Effector CD4-positive, alpha-beta T cell (primary cell): ENCODE measurements at places on chromosomes 13 and 19.
A peak's percentile ranks its signal among the peaks of the same experiment; 100 is the strongest.

- no peak for DNase-seq
Observed at GRCh38 chr19:11479090-11479897, 1.6 kb downstream of the ELAVL3 start.

GRCh38 chr13:98675066-98675465 lies 77.4 kb downstream of the SLC15A1 start:
- DNase-seq: no peak

- DNase-seq: no peak
Observed at GRCh38 chr13:33649212-33649878, 168.6 kb upstream of the RFC3 start.

DNA sequence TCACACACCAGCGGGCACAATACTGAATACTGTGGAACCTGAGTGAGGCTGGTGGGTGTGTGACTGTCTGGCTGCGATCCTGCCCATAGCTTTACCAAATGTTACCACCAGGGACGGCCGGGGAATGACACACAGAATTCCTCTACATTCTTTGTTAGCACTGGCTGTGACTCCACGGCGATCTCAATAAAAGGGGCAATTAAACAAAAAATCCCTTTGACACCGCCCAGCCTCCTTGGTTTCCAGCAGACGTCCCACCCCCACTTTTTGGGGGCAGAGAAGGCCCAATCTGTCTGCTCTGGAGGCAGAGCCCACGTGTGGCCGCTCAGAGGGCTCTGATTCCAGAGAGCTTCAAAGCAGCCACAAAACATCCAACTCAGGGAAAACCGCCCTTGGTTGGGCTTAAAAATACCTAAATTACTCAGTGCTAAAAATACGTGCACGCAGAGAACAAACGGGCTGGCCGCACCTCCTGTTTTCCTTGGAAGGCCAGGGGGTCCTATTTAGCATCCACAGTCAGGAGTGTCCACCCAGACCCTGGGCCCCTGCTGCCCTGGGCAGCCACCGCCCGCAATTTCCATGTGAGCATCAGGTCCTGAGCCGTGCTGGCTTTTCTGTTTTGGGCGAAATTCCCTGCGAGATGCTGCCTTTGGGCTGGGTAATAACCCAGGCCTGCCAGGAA lies 47.8 kb downstream of the GADD45B start:
- no peak for DNase-seq

DNA sequence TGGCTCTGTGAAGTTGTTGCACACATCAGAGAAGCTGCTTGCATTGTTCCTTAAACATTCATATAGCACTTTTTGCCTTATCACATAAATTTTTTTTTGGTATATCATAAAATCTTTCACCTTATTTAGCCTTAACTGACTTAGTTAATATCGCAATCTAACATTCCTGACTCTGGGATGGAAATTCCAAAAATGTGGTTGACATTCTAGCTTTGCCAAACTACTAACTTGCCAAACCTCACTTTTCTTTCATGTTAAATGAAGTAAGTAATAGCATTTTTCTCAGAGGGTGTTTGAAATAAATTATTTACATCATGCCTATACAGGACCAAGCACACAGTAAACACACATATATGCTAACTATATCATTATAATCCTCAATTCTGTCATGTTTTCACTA lies 736.9 kb upstream of the PCDH9 start:
- DNase-seq: no peak

DNA sequence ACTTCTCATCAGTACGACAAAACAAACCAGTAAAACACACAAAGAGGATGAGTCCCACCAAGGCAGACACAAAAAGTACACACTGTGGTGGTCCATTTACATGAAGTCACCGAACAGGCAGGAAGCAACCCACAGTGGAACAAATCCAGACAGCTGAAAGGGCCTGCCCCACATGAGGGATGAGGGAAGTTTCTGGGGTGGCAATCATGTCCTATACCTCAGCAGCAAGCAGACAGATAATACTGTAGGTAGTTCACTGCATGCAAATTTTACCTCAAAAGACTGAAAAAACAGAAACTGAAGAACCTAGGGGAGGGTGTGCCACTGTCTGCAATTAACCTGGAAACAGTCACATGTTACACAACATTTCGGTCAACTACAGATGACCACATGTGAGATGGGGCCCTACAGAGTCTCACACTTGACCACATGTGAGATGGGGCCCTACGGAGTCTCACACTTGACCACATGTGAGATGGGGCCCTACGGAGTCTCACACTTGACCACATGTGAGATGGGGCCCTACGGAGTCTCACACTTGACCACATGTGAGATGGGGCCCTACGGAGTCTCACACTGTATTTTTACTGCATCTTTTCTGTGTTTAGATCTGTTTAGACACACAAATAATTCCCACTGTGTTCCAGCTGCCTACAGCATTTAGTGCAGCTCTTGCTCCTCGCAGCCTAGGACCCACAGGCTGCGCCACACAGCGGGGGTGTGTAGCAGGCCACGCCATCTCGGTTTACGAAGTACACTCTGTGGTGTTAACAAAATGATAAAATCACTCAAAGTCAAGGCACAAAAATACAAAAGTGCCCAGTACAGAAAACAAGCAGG lies 22.2 kb downstream of the PCID2 start:
- DNase-seq: no peak

- DNase-seq: no peak
Observed at GRCh38 chr13:76454991-76455390, 431.2 kb downstream of the KCTD12 start.

DNA sequence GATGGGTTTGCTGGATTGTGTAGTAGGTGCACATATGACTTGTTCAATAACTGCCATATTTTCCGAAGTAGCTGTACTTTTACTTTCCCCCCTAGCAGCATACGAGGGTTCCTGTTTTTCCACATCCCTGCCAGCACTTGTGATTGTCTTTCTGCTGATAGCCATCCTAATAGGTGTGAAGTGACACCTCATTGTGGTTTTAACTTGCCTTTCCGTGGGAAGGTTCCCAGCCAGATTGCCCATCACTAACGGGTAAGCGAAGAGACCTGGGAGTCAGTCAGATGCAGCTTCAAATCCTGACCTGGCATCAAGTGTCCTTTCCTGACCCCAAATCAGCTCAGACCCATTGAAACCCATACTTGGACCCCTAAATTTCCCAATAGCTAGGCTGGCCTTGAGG lies 4.5 kb downstream of the CLPTM1 start:
- DNase-seq: no peak

- DNase-seq: no peak
Observed at GRCh38 chr13:113425941-113426590, 27.2 kb downstream of the ADPRHL1 start.

DNA sequence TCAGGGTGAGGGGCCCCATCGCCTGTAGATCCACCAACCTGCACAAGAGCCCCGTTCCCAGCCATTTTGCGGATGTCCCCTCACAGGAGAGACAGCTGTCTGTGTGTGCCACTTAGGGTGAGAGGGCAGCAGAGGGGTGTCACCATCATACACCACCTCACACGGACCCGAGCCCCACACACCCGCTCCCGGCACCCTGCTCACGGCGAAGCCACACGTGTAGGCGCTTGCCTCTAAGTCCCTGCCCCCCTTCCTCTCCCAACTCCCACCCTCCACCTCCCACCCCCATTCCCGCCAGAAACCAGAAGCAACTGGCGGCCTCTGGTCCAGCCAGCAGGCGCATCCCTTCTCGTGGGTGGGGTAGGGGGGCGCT lies 4.0 kb upstream of the DPF1 start:
- DNase-seq: no peak

DNA sequence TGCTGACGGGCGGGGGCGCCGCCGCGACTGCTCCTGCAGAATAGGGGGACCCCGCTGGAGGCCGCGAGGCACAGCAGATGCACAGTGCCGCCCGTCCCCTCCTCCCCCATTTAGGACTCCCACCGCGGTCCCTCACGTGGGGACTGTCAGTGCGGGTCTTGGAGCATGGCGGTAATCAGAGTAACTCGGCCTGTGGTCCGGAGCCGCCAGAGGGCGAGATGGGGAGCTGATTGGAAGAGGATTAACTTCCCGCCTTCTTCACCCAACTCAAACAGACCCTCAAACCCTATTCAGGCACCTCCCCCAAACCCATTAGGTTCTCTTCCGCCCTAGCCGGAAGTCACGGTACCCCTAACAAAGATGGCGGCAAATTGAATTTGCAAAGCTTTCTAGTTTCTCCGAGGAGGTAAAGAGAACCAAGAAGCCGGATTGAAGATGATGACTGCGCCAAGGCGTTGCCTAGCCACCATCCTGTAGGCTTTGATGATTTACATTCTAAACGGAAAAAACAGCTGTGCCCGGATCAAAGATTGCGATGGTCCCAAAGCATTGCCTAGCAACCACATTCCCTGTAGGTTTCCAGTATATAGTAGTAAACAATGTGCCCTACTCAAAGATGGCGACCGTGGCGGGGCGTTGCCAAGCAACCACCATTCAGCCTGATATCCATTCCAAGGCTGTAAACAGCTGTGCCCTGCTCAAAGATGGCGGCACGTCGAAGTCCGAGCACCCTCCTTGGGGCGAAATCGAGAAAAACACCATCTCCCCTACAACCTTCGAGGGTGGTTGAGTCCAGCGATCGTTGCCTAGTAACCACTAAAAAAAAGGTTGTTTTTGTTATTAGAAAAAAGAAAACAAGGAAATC lies at the start of gene FUZ:
Gene FUZ (minus strand): TSS at position 296 of the 865 bp plus-strand sequence. CDS start 186 bp downstream, at position 110.
- peak; percentile 91 for DNase-seq

DNA sequence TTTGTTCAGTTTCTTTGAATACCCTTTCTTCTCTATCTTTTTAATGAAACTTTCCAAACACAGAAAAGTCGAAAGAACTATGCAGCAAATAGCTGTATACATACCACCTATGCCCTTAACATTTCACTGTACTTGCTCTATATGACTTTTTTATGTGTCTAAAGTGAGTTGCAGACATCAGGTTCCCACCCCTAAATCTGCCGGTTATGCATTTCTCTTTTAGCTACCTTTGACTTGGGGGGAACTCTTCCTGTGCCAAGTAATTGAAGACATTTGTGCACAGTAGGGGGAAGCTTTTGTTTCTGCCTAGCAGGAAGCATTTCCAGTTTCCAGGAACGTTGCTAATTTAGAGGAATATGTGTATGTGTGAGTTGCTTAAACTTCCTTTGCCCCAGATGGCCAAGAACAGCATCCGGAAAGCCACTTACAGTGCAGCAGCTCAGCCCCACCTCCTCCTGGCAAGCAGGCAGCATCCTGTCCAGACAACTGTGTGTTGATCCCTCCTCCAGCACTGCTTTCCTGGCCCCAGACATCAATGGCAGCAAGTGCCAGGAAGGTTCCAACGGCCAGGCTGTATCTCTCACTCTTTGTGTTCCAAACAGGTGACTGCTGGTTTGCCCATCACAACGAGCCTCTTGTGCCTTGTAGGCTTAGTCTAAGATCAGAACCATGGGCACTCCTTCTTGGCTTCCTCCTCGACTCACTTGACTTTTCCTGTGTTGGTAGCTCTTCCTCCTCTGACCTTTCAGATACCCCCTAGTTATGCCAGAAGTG lies 14.7 kb upstream of the GRAMD1A start:
- no peak for DNase-seq

GRCh38 chr19:4396949-4397783 lies 3.2 kb downstream of the SH3GL1 start:
- DNase-seq: no peak

- DNase-seq: no peak
Observed at GRCh38 chr19:16470911-16471811, 609 bp downstream of the EPS15L1 start.

- DNase-seq: peak; percentile 13
Observed at GRCh38 chr19:30682999-30683536, 310.9 kb downstream of the ZNF536 start.

DNA sequence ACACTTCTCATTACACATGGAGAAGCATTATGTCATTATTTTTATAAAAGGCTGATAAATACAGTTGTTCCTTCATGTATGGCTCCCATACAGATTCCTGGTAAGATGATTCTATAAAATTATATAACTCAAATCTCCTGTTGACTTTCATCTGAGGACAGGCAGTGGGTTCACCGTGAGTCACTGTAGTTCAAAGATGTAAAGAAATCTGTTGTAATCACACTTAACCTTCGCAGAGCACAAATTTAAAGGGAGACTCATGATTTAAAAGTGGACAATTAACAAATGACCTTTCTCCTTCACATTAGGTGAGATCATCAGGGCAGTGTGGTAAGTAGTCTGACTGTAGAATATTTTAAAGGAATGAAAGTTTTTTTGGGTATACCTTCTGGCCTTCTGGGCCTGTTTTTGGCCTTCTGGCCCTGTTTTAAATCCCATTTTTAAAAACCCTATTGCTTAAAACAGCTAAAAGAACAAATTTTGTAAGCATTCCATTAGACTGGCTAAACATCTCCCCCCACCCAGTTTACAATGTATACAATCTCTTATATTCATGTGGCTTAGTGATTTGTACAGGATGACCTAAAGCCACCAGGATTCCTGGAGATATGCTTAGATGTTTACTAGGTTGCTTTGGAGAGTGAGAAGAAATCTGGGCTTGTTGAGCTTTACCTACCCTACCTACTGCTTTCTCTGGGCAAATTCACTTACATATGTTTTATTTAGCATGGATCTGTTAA lies 171.2 kb downstream of the ITGBL1 start:
- DNase-seq: no peak

DNA sequence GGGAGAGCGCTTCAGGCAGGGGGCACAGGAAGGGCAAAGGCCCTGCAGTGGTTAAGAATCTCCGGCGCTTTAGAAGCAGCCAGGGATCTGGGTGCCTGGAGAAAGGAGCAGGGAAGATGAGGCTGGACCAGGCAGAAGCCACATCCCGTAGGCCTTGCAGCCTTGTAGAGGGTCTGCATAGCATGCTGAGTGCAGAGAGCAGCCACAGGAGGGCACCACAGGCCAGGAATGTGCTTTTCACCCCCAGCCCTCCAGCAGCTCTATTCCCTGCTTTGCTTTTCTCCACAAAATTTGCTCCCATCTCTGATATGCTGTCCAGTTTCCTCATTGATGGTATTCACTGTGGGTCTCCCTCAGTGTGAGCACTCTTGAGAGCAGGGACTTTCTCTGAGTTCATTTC lies 5.7 kb downstream of the WDR62 start:
- no peak for DNase-seq

DNA sequence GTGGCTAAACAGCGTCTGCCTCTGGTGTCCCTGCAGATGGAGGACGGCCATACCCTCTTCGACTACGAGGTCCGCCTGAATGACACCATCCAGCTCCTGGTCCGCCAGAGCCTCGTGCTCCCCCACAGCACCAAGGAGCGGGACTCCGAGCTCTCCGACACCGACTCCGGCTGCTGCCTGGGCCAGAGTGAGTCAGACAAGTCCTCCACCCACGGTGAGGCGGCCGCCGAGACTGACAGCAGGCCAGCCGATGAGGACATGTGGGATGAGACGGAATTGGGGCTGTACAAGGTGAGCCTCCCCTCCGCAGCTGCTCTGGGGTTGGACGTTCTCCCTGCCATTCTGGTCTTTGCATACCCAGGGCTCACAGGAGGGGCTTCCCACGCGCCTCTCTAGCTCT lies 19.9 kb downstream of the UHRF1 start:
- no peak for DNase-seq

DNA sequence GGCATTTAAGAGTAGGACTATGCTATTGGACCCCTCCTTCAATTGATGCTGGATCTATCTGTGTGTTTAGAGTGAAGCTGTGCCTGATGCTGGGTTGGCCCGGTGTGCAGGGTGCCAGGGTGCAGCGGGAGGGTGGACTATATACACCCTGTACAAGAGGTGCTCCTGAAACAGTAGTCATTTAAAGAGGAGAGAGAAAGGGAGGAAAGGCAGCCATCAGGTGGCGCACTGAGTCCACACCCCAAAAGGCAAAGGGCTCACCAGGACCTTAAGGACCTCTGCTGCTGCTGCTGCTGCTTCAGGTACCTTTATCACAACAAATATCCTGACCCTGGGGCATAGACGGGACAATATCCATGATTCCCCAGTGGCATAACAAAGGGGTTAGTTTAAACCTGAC lies 39.4 kb downstream of the ZNF136 start:
- peak; percentile 29 for DNase-seq

GRCh38 chr19:42412661-42413076 lies 14.5 kb downstream of the LIPE start:
- no peak for DNase-seq

- peak; percentile 77 for DNase-seq
Observed at GRCh38 chr19:18044825-18045304, 36.9 kb downstream of the ARRDC2 start.
